ENCODE measurements at places on chromosomes 6 and 20.

GRCh38 chr20:46673394-46674252 is 15.6 kb downstream of the TP53RK start:
- H3K27me3 ChIP-seq: no peaks in the 10 kb centered on the region
- no peak overlapping the region for H3K27ac ChIP-seq
- H3K36me3 ChIP-seq: no peaks in the 10 kb centered on the region
- no peaks in the 10 kb centered on the region for H3K4me1 ChIP-seq

DNA sequence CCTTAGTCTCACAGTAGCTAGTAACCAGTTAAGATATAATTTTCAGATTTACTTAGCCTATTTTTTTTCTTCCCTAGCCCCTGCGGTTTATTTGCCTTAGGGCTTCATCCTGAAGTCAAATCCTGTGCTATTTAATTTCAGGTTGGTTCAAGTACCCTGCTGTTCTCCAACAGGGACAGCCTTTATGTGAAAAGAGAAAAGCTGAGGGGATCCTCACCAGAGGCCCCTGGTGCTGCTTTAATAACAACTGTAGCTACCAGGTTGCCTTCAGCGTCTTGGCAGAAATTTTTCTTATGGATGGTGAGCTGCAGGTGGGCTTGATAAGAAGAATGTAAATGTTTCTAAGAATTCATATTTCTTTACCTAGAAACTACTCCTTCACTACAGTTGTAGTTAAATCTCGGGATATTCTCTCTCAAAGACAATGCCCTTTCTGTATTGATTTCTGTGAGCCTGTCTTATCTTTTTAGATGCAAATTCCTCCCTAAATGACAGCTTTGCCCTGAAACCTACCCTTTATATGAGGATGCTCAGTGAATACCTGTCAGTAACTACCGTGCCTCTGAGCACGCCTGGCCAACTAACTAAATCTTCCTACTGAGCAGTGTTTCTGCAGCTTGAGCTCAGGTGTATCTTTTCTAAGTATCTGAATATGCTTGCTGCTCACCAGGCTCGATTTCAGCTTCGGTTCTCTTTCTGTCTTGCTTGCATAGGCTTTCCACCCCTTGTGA is 320.5 kb downstream of the MMUT start:
- H3K4me1 ChIP-seq: no peaks in the 10 kb centered on the region
- ATAC-seq: no peak
- no peaks in the 10 kb centered on the region for H3K36me3 ChIP-seq
- no peak overlapping the region for H3K4me3 ChIP-seq
- no peak overlapping the region for H3K27ac ChIP-seq
- H3K27me3 ChIP-seq: no peaks in the 10 kb centered on the region

- H3K27me3 ChIP-seq: no peaks in the 10 kb centered on the region
- no peaks in the 10 kb centered on the region for H3K36me3 ChIP-seq
- H3K4me1 ChIP-seq: no peaks in the 10 kb centered on the region
- no peak for ATAC-seq
- no peak overlapping the region for H3K4me3 ChIP-seq
Measured at GRCh38 chr6:14543971-14544585, 426.5 kb downstream of the CD83 start.

GRCh38 chr6:119541132-119541905 is 191.8 kb upstream of the MAN1A1 start:
- peaks cover 35% of the 10 kb centered on the region for H3K4me1 ChIP-seq
- H3K27me3 ChIP-seq: no peaks in the 10 kb centered on the region
- no peaks in the 10 kb centered on the region for H3K36me3 ChIP-seq
- peak; percentile 93 for ATAC-seq
- no peak overlapping the region for H3K4me3 ChIP-seq

GRCh38 chr6:141326426-141326825 is 806.3 kb upstream of the GJE1 start:
- ATAC-seq: peak; percentile 93
- H3K4me3 ChIP-seq: peak overlapping the region; percentile 30
- H3K27ac ChIP-seq: no peak overlapping the region
- no peaks in the 10 kb centered on the region for H3K27me3 ChIP-seq
- H3K36me3 ChIP-seq: no peaks in the 10 kb centered on the region
- H3K4me1 ChIP-seq: no peaks in the 10 kb centered on the region

GRCh38 chr6:35080016-35080680 is 61.0 kb downstream of the TCP11 start:
- no peak for ATAC-seq
- no peak overlapping the region for H3K4me3 ChIP-seq
- peak overlapping the region; percentile 72 for H3K27ac ChIP-seq
- H3K36me3 ChIP-seq: no peaks in the 10 kb centered on the region
- no peaks in the 10 kb centered on the region for H3K27me3 ChIP-seq
- peaks cover 12% of the 10 kb centered on the region for H3K4me1 ChIP-seq

- peak overlapping the region; percentile 81 for H3K27ac ChIP-seq
- peaks cover 4% of the 10 kb centered on the region for H3K4me1 ChIP-seq
- H3K4me3 ChIP-seq: peak overlapping the region; percentile 82
- no peaks in the 10 kb centered on the region for H3K36me3 ChIP-seq
Measured at GRCh38 chr6:106628658-106629102, 618 bp downstream of the RTN4IP1 start.

DNA sequence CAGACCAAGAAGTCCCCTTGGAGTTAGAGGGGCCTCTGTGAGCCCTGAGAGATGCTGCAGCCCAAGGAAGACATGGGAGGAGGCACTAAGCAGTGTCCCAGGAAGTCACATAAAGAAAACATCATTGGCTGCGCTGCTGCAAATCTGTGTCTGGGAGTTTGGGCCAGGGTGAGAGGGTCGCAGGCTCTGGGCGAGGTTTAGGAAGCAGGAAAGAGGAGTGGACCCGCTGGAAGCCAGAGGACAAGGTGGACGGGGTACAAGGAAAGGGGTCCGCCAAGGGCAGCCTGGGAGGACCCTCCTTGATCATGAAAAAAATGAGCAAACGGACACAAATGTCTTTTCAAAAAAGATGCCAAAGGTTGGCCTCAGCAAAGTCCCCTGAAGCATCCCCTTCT is 15.5 kb upstream of the SERPINB1 start:
- no peak for ATAC-seq
- no peaks in the 10 kb centered on the region for H3K36me3 ChIP-seq
- H3K4me3 ChIP-seq: no peak overlapping the region
- H3K27me3 ChIP-seq: no peaks in the 10 kb centered on the region
- H3K27ac ChIP-seq: peak overlapping the region; percentile 65

DNA sequence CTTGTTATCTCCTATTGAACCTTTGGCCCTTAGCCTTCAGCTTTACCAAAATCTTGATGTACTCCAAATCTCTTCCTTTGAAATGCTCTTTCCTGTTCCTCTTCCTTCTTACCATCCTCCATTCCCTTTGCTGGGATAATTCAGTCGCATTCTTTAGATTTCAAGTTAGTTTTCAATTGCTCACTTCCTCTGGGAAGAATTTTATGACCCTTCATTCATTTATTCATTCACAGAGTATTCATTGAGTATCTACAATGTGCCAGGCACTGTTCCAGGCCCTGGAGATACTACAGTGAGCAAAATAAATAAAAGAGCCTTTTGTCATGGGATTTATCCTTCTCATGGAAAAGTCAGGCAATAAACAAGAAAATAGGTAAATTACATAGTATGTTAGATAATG is 548.2 kb upstream of the FLRT3 start:
- H3K4me1 ChIP-seq: no peaks in the 10 kb centered on the region
- H3K36me3 ChIP-seq: no peaks in the 10 kb centered on the region
- no peak for ATAC-seq
- no peak overlapping the region for H3K4me3 ChIP-seq
- no peak overlapping the region for H3K27ac ChIP-seq

DNA sequence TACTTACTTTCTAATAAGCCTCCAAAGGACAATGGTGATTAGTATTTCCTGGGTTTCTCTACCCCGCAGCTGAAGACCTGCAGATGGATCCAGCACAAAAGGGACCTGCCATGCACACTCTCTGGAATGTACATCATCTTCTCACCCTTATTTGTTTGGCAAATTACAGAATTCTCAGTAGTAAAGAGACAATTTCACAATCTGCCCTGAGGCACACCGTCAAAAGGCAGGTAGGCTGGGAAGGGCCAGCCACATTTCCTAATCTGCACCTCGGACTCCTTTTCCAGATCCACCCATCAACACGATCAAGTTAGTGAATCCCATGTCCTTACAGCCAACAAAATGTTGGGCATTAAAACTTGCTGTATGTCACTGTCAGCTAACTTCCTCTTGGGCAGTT is 4.9 kb downstream of the OVOL2 start:
- no peak for ATAC-seq
- H3K4me3 ChIP-seq: no peak overlapping the region
- H3K27me3 ChIP-seq: peaks cover 66% of the 10 kb centered on the region
- H3K27ac ChIP-seq: no peak overlapping the region
- no peaks in the 10 kb centered on the region for H3K36me3 ChIP-seq

DNA sequence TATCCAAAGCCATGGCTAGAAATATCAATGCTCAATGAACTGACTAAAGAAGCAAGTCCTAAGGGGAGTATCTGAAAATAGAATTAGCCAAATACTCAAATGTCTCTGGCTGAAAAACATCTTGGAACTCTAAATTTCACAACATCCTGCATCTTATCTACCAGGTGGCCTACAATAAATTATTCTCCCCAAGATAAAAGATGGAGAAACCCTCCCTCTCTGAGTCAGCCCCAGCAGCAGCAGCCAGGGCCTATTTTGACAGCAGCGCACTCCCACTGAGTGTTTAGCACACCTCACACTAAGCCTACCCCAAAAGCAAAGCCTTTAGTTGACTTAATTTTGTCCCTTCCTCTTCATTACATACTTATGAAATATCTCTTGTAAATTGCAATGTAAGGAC is 5.9 kb downstream of the CALHM6 start:
- H3K27ac ChIP-seq: no peak overlapping the region
- H3K27me3 ChIP-seq: peaks cover 12% of the 10 kb centered on the region
- ATAC-seq: no peak
- no peak overlapping the region for H3K4me3 ChIP-seq

GRCh38 chr6:151207674-151208073 is 32.1 kb upstream of the AKAP12 start:
- H3K4me1 ChIP-seq: no peaks in the 10 kb centered on the region
- no peak overlapping the region for H3K27ac ChIP-seq
- ATAC-seq: no peak
- no peak overlapping the region for H3K4me3 ChIP-seq

DNA sequence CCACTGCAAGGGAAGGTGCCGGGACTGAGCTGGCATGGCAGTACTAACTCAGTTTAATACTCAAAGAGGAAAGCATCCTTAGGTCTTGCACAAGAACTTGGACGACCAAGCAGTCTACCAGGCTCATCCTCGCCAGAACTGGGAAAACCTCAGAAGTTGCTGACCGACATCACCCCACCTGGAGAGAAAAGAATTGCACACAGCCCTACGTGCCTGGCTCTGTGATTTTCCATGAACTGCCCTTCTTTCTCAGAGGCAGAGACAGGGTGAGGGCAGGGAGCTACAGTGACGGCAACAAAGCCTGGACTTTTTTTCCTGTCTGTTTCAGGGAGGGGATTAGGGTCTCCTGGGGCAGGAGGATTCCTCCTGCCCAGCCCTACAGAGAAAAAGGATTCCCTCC is 8.0 kb downstream of the JAG1 start:
- peak; percentile 41 for ATAC-seq
- H3K4me1 ChIP-seq: peaks cover 6% of the 10 kb centered on the region
- H3K27me3 ChIP-seq: no peaks in the 10 kb centered on the region
- H3K36me3 ChIP-seq: peaks cover 49% of the 10 kb centered on the region
- H3K27ac ChIP-seq: peak overlapping the region; percentile 35

DNA sequence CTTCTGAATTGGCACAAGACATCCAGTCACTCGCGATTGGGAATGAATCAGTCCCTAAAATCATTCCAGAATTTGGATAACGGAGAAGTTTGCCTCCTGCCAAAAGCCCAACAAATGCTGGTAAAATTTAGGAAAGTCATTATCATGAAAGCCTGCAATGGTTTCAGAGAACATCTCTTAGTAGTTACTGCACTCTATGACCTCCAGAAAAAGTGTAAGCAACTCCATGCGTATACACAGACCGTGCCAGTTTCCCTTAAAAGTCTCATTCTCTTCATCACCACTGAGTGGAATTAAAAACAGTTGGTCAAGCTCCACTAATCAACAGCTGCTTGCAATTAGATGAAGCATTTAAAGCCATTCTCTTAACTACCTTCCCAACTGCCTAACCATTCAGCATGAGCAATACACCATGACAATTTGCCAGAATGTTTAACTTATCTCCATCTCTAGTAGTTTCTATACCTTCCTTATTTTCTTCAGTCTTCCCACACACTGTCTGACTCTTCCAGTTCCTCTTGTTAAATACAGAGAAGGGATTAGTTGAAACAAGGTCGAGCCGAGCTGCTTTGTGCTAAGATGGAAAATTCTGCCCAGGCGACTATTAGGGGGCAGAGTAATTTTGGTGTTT is 183.6 kb upstream of the PRDM1 start:
- H3K4me3 ChIP-seq: no peak overlapping the region
- no peaks in the 10 kb centered on the region for H3K27me3 ChIP-seq
- no peak overlapping the region for H3K27ac ChIP-seq
- H3K4me1 ChIP-seq: no peaks in the 10 kb centered on the region
- ATAC-seq: no peak

- no peak for ATAC-seq
- no peaks in the 10 kb centered on the region for H3K4me1 ChIP-seq
- no peaks in the 10 kb centered on the region for H3K36me3 ChIP-seq
- no peaks in the 10 kb centered on the region for H3K27me3 ChIP-seq
Measured at GRCh38 chr6:42936398-42936797, 7.1 kb downstream of the CNPY3 start.

GRCh38 chr6:29506446-29507067 is 18.8 kb upstream of the MAS1L start:
- H3K27ac ChIP-seq: no peak overlapping the region
- no peaks in the 10 kb centered on the region for H3K36me3 ChIP-seq
- no peaks in the 10 kb centered on the region for H3K4me1 ChIP-seq

- peaks cover 26% of the 10 kb centered on the region for H3K4me1 ChIP-seq
- H3K27me3 ChIP-seq: no peaks in the 10 kb centered on the region
- ATAC-seq: no peak
- H3K36me3 ChIP-seq: no peaks in the 10 kb centered on the region
- no peak overlapping the region for H3K4me3 ChIP-seq
Measured at GRCh38 chr6:169428532-169428931, 174.9 kb upstream of the THBS2 start.

DNA sequence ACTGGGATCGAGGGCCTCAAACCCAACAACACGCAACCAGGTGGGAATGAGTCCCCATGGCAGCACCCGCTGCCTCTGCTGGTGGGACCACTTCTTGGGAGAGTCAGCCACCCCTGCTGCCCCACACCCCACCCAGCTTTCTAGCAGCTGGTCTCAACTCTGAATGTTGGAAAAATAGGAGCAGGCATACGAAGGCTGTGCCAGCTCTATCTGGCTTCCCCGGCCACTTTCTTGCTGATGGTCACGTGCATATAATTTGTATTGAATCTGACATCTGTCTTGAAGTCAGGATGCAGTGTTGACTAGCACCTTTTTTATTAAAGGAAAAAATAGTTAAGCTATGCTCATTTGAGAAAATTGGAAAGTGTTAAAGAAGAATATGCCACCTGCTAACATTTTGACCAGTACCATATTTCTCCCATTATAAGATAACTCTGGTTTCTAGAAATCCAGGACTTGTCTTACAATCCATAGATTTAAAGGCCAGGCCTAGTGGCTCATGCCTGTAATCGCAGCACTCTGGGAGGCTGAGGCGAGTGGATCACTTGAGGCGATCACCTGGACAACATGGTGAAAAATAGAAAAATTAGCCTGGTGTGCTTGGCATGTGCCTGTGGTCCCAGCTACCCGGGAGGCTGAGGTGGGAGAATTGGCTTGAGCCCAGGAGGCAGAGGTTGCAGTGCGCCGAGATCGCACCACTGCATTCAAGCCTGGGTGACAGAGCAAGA is 26.9 kb upstream of the MAPRE1 start:
- H3K27ac ChIP-seq: no peak overlapping the region
- no peaks in the 10 kb centered on the region for H3K36me3 ChIP-seq
- H3K4me1 ChIP-seq: no peaks in the 10 kb centered on the region
- no peak for ATAC-seq
- no peaks in the 10 kb centered on the region for H3K27me3 ChIP-seq

GRCh38 chr6:57024775-57025174 is 21.7 kb upstream of the KIAA1586 start:
- no peaks in the 10 kb centered on the region for H3K27me3 ChIP-seq
- H3K36me3 ChIP-seq: no peaks in the 10 kb centered on the region
- no peak overlapping the region for H3K4me3 ChIP-seq
- H3K4me1 ChIP-seq: no peaks in the 10 kb centered on the region
- ATAC-seq: no peak

All from gastroesophageal sphincter (tissue), 4 donors.